Progenitor cell of endocrine pancreas (in vitro differentiated cells): ENCODE measurements at places on chromosomes 1 and 21. TPM values are rescaled to one million over a fixed set of nuclear protein-coding genes. Genes with fewer than 3 reads are reported as not detected.

The RHD gene
- not detected in 2 replicates for total RNA-seq

- peaks cover 30% of the 10 kb centered on the region for H3K4me1 ChIP-seq
- H3K27ac ChIP-seq: peak overlapping the region; percentile 90
Measured at GRCh38 chr1:26094076-26094669, 17.5 kb upstream of the PDIK1L start.

GRCh38 chr1:51963592-51964308 is 26.8 kb downstream of the RAB3B start:
- no peak overlapping the region for H3K4me3 ChIP-seq
- H3K27me3 ChIP-seq: no peaks in the 10 kb centered on the region
- no peak for DNase-seq
- H3K27ac ChIP-seq: no peak overlapping the region
- peaks cover 17% of the 10 kb centered on the region for H3K36me3 ChIP-seq

- H3K27ac ChIP-seq: peak overlapping the region; percentile 85
- no peaks in the 10 kb centered on the region for H3K27me3 ChIP-seq
- H3K4me1 ChIP-seq: peaks cover 24% of the 10 kb centered on the region
- H3K36me3 ChIP-seq: peaks cover 8% of the 10 kb centered on the region
- no peak overlapping the region for H3K4me3 ChIP-seq
- no peak for DNase-seq
Measured at GRCh38 chr1:67018574-67018973, 35.4 kb downstream of the SLC35D1 start.

- H3K27me3 ChIP-seq: peaks cover 5% of the 10 kb centered on the region
- H3K27ac ChIP-seq: no peak overlapping the region
- H3K36me3 ChIP-seq: no peaks in the 10 kb centered on the region
- H3K4me3 ChIP-seq: no peak overlapping the region
- DNase-seq: no peak
Measured at GRCh38 chr1:89527256-89527655, 2.6 kb downstream of the LRRC8B start.

DNA sequence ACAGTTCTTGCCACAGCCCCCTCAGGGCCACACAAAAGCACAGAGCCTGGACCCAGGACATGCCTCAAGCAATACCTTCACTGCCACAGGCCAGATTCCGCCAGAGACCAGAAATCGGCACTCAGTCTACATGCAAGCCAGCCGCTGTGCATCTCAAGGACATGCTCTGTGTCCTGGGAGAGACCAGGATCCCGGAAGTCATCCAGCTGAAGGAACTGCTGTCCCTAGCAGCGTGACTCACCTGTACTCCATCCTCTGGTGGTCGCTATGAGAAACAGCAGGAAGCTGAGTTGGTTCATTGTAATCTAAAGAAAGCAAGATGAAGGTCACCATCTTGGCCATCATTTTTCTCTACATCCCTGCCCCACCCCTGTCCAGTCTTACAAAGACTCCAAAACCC is 401 bp downstream of the ITLN1 start:
- no peaks in the 10 kb centered on the region for H3K27me3 ChIP-seq
- no peaks in the 10 kb centered on the region for H3K36me3 ChIP-seq
- no peak overlapping the region for H3K4me3 ChIP-seq
- no peak for DNase-seq
- H3K4me1 ChIP-seq: peaks cover 8% of the 10 kb centered on the region
- H3K27ac ChIP-seq: no peak overlapping the region

DNA sequence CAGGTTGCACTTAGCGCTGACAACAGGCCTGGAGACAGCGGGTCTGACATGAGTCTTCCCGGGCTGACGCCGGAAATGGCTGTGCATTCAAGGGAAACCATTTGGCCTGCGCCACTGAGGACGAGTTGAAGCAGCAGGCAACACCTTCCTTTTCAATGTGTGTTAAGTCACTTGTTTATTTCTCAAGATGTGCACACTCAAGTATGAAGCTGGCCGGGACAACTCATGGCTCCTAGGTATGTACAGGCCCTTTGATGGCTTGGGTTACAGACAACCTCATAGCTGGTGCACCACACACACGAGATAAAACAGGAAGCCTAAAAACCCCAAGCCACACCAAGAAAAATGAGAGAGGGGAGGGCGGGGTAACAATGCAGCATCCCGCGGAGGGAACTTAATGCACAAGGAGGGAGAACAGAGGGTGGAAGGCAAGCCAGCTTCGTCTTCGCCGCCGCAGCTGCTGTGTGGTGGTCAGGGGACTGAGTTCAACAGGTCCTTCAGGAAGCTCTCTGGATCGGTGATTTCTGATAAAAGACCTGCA is 118.0 kb upstream of the IFFO2 start:
- H3K27me3 ChIP-seq: no peaks in the 10 kb centered on the region
- H3K4me1 ChIP-seq: peaks cover 7% of the 10 kb centered on the region

- no peak for DNase-seq
- peaks cover 18% of the 10 kb centered on the region for H3K4me1 ChIP-seq
- H3K36me3 ChIP-seq: peaks cover 14% of the 10 kb centered on the region
- H3K27ac ChIP-seq: peak overlapping the region; percentile 29
Measured at GRCh38 chr1:212612041-212612961, 3.7 kb downstream of the ATF3 start.

The DCDC2B gene
- total RNA-seq: not detected in 2 replicates

- H3K4me3 ChIP-seq: no peak overlapping the region
- peaks cover 5% of the 10 kb centered on the region for H3K36me3 ChIP-seq
- no peaks in the 10 kb centered on the region for H3K4me1 ChIP-seq
- DNase-seq: no peak
- no peak overlapping the region for H3K27ac ChIP-seq
Measured at GRCh38 chr1:61851849-61852669, 109.8 kb downstream of the PATJ start.

The SLC6A17 gene
- total RNA-seq: 0.11 TPM in 1 of 2 replicates, not detected in the other

DNA sequence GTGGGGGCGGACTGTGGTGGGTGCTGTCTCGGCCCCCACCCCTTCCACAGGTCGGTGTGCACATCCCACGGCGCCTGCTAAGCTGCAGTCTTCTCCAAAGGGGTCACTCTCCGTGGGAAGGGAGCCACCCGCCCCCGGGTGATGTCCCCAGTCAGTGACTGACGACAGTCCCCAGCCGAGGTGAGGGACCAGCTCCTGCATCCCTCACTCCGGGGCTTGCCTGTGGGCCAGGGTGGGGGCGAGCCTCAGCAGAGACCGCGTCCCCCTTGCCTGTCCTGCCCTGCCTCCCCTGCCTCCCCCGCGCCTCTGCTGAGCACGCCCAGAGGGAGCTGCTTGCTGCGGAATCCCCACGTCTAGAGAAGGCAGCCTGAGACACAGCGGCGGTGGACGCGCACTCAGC is 35.9 kb upstream of the PDE9A start:
- DNase-seq: no peak
- no peak overlapping the region for H3K27ac ChIP-seq
- H3K27me3 ChIP-seq: peaks cover 22% of the 10 kb centered on the region
- H3K4me3 ChIP-seq: no peak overlapping the region

DNA sequence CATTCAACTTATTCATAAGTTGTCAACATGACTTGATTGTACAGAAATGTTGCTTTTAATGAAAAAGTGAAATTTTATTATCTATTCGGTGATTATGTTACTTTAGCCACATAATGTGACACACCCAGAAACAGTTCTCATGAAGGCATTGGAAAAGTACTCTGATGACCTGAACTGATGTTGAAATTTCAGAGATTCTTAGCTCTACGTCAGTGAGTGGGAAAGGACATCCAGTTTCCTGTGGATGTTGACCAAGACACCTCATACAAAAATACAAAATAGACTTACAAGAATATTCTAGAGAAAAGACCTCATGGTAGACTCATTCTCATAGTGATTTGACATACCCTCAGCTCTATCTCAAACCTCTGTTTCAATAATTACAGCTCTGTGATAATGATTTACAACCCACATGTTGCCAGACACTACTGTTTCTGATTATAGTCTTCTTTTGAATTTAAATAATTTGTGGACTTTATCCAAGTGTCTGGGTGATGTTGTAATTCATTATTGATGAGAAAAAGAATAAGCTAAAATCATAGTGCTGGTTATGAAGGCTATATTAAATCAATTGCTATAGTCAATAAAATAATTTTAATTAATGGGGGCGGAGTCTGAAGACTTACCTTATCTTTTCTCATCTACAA is 37.3 kb downstream of the KCNK2 start:
- no peaks in the 10 kb centered on the region for H3K36me3 ChIP-seq
- no peak overlapping the region for H3K27ac ChIP-seq
- no peak for DNase-seq
- H3K4me3 ChIP-seq: no peak overlapping the region
- H3K4me1 ChIP-seq: no peaks in the 10 kb centered on the region

DNA sequence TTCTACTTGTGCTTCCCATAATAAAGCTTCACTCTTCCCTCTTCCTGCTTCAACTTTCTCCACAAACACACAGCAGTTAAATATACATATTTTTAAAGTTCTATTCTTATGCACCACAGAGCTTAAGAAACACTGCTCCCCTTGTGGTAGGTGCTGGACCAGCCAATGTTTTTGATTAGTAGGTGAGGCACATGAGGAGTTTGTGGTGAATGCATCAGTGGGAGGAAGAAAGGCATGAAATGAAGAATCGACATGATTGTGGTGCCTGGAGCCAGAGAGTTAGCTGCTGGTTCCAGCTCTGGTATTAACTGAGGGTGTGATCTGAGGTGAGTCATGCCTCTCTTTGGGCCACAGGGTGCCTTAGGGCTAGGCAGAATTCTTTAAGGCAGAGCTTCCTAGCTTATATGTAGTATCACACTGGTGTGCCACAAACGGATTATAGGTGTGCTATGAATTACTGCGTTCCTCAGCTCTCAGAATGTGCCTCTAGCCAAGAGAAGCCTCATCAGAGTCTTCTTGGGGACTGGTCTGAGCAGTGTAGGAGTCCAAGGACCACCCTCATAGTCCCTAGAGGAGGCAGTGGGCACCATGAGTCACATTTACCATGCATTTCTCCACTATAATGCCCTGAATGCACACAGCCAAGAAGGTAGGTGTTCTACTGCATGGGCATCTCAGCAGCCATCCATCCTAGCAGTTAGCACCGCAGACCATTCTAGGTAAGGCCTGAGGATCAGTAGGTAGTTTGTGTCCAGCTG is 97.4 kb upstream of the SGIP1 start:
- no peaks in the 10 kb centered on the region for H3K4me1 ChIP-seq
- H3K27ac ChIP-seq: no peak overlapping the region
- H3K36me3 ChIP-seq: no peaks in the 10 kb centered on the region
- DNase-seq: no peak
- H3K27me3 ChIP-seq: peaks cover 23% of the 10 kb centered on the region

- no peaks in the 10 kb centered on the region for H3K4me1 ChIP-seq
- no peak overlapping the region for H3K4me3 ChIP-seq
- no peak overlapping the region for H3K27ac ChIP-seq
- peaks cover 31% of the 10 kb centered on the region for H3K36me3 ChIP-seq
- H3K27me3 ChIP-seq: no peaks in the 10 kb centered on the region
- DNase-seq: no peak
Measured at GRCh38 chr1:6850537-6850936, 65.3 kb downstream of the CAMTA1 start.

The FCN3 gene
- total RNA-seq: not detected in 2 replicates

- peaks cover 7% of the 10 kb centered on the region for H3K4me1 ChIP-seq
- no peak overlapping the region for H3K27ac ChIP-seq
- no peaks in the 10 kb centered on the region for H3K27me3 ChIP-seq
- DNase-seq: no peak
- no peak overlapping the region for H3K4me3 ChIP-seq
- H3K36me3 ChIP-seq: peaks cover 9% of the 10 kb centered on the region
Measured at GRCh38 chr1:176178316-176178715, 28.8 kb downstream of the COP1 start.

DNA sequence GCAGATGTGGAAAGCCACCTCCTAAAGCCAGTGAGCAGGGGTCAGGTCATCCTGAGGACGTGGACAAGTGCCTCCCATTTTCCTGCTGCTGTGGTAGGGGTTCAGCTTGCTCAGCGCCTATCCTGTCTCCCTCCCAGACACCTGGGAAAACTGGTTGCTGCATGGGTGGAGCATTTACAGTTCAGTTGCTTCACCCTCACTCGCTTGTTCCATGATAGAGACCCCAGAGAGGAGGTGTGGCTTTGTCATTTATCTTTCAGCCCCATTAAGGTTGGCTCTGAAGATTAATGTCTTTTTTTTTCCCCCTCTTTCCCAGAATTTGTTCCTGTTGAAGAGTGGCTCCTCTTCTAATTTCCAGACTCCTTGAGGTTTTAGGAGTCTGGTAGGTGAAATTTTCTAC is 9.2 kb downstream of the VANGL1 start:
- peaks cover 9% of the 10 kb centered on the region for H3K36me3 ChIP-seq
- peaks cover 17% of the 10 kb centered on the region for H3K4me1 ChIP-seq
- H3K4me3 ChIP-seq: peak overlapping the region; percentile 10
- H3K27ac ChIP-seq: no peak overlapping the region
- DNase-seq: no peak

The HES4 gene
- 83.8 and 87.4 TPM in 2 replicates for total RNA-seq

- no peaks in the 10 kb centered on the region for H3K27me3 ChIP-seq
- H3K36me3 ChIP-seq: no peaks in the 10 kb centered on the region
- no peak overlapping the region for H3K4me3 ChIP-seq
- peak overlapping the region; percentile 85 for H3K27ac ChIP-seq
Measured at GRCh38 chr1:212814537-212815334, 23.0 kb downstream of the TATDN3 start.
